CD4-positive, alpha-beta T cell treated with Interleukin-4 for 1 hour (primary cell): ENCODE measurements at places on chromosomes 13 and 19.
A peak's percentile ranks its signal among the peaks of the same experiment; 100 is the strongest.

DNA sequence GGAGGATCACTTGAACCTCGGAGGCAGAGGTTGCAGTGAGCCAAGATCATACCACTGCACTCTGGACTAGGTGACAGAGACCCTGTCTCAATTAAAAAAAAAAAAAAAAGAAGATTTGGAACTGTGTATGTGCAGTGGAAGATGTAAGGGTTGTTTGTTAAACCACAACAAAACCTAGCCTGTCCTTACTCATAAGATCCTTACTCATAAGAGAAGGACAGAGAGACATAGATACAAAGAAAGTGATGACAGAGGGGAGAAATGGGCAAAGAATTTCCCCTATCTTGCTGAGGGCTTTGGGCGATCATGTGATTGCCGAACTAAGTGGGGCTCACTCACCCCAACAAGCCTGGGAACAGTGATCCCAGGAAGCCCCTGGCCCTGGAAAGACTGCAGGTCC lies 7.9 kb downstream of the ITPKC start:
- no peak for DNase-seq

- DNase-seq = peak; percentile 80
These were observed 21.8 kb downstream of the OLFM2 start for GRCh38 chr19:9914315-9915207.

GRCh38 chr19:16207490-16208025 lies 9.8 kb downstream of the AP1M1 start:
- DNase-seq = no peak

DNA sequence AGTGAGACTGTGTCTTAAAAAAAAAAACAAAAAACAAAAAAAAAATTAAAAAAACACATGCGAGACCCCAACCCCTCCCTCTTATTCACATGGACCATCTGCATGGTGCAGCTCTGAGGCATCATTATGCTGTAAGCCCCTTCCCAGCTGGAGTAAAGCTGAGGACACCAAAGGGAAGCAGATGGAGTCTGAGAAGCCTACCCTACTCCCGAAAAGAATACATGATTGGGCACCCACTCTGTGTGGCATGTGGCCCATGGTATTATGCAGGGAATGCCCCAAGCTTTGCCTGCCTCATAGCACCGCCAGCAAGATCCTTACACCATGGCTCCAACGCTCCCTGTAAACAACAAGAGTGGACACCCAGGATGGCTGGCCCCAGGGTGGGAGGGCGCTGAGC lies 4.7 kb downstream of the PTH2 start:
- no peak for DNase-seq

DNA sequence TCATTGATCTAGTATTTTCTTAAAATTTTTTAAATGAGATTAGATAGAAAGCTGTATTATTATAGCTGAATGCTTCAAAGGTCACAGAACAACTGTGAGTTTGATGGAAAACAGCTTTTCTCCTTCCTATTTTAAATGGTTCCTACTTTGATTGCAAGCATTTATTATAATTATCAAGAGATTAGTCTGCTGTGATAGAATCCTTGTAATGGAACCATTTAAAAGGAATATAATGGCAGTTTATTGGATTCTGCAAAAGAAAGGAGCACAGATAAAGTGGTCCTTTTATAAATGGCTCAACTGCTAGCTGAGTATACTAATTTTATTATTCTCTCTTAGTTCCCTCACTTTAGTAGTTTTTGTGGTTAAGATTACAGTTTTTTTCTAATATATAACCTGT lies 87.0 kb downstream of the MAB21L1 start:
- DNase-seq = no peak

DNA sequence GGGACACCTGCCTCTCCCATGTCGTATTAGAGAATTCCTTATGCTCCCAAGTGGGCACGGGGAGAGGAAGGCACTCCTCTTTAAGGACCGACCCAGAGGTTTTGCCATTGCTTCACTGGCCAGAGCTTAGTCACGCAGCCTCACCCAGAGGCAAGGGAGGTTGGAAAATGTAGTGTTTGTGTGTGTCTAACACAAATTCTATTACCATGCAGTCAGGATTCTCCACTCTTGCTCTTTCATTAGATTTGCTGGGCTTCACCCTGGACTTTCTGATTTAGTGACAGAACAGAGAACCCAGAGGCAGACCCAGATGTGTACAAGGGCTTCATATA lies 14.6 kb upstream of the NCCRP1 start:
- no peak for DNase-seq

DNA sequence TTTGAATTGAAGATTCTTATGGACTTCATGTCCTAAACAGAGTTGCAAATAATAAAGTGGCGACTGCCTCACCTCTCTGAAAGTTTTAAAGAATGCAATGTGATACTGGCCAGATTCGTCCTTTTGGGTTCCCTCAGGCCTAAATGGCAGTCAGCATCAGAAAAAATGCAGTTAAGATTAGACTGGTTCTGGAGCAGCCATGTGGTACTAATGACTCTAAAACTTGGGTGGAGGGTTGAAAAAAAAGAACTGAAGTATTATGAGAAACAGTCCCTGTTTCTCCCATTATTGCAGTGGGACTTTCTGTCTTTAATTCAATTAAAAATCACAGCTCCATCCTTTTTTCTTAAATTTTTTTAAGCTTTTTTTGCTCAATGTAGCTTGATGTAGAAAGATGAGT lies 37.3 kb downstream of the WDFY2 start:
- DNase-seq = no peak

- peak; percentile 96 for DNase-seq
These were observed at the start of gene ZNF473 for GRCh38 chr19:50025794-50026549. TSS of gene ZNF473 (plus strand) at chr19:50026005. CDS start at chr19:50031083, 5,078 bp downstream.

- DNase-seq = no peak
These were observed 1170.4 kb downstream of the EFNB2 start for GRCh38 chr13:105365021-105365550.

- DNase-seq = no peak
These were observed 3.6 kb downstream of the NACC1 start for GRCh38 chr19:13121551-13122274.

DNA sequence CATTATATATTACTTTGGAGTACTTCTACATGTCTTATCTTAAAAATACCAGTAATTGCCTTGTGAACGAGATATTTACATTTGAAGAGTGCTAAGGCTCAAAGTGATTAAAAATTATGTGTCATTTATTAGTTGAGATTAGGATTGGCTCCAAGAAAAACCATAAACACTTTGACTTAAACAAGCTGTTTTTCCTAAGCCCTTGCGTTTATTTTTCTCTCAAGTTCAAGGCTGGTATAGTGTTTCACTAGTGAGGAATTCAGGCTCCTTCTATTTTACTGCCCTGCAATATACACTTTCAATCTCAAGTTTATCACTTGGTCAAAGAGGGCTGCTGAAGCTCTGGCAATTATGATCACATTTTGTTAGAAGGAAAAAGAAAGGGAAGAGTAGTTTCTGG lies 49.9 kb downstream of the UFM1 start:
- DNase-seq = no peak

DNA sequence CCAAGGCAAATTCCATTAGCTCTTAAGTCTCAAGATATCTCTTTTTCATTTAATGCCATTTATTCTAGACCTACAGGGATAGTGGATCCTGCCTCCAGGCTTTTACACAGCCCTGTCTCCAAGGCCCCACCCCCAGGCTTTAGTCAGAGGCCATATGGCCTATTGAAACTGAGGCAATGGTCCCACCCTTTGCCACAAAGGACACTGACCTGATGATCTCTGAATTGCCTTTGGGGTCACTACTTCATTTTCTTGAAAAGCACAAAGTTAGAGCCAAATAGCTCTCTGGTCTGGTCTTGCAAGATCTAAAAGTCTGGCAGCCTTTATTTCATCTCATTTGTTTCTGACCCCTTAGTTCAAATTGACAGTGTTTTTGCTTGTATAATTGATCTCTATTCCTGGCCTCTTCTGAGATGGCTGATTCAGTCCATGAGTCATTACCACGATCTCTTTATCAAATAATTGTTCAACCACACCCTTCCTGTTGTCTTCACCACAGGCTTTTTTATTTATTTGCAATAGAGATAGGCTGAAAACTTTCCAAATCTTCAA lies 209.8 kb downstream of the FGF14 start:
- no peak for DNase-seq

GRCh38 chr13:73096638-73097037 lies 37.8 kb downstream of the KLF5 start:
- no peak for DNase-seq

- DNase-seq = no peak
These were observed 12.0 kb downstream of the MLLT1 start for GRCh38 chr19:6267552-6268381.

DNA sequence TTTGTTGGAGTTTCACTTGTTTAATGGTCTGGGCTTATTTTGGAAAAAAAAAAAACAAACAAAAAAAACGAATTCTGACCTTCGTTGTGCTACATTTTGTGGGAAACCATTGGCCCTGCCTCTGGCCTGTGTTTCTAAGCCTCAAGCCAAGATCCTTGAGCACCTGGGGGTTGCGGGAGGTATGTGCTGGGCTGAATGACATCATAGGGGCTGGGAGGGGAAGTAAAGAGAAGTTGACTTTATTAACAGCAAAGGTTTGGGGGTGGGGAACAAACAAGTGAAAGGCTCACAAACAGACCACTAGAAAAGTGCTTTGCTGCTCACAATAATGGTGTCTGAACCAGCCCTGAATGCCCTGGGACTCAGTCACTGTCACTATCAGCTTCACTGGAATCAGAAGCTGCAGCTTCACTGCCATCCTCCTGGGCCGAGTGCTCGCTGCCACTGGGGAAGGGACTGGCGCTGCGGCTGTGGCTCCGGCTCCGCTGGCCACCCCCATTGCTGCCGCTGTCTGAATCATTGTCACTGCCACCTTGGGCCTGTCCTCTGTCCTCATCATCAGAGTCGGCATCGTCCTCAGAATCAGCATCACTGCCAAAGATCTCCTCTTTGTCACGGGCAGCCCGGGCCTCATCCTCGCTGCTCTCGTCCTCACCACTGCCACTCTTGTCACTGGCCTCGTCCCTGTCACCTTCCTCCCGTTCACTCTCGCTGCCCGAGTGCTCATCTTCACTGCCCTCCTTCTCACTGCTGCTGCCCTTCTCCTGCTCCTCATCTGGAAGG lies 5.1 kb downstream of the PAF1 start:
- no peak for DNase-seq

DNA sequence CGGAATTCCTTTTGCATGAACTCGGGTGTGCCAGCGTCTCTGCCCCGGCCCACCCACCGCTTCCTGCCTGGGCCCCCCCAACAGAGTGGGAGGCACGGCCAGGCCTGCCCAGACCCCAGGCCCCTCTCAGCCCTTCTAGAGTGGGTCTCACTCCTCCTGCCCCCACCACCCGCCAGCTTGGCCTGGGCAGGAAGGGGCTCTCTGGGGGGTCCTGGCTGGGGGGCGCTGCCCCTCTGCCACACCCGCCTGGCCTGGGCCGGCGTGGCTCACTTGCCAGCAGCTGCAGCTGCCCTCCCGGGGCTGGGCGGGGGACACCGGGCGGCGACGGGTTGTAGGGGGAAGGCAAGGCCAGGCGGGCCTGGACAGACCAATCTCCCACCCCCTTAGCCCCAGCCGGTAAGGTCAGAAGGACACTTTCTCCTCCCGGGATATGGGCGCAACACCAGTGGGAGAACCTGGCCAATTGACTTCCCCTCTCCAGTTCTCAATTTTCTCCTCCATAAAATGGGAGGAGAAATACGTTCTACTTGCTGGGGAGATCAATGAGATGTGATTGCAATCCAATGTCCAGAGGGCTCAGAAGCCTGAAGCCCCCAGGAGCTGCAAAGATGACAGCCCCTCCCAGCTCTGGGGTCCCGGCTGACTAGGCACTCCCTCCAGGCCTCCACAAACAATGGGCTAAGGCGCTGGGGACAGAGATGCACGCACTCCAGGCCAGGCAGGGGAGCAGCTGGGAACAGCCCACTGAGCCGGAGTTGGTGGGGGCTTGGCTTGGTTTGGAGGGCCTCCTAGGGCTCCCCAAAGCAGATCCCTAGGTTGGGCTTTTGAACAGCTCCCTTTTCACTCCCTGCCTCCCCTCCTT lies 2.4 kb downstream of the CRLF1 start:
- DNase-seq = no peak

GRCh38 chr13:105363261-105364190 lies 1171.9 kb downstream of the EFNB2 start:
- no peak for DNase-seq

DNA sequence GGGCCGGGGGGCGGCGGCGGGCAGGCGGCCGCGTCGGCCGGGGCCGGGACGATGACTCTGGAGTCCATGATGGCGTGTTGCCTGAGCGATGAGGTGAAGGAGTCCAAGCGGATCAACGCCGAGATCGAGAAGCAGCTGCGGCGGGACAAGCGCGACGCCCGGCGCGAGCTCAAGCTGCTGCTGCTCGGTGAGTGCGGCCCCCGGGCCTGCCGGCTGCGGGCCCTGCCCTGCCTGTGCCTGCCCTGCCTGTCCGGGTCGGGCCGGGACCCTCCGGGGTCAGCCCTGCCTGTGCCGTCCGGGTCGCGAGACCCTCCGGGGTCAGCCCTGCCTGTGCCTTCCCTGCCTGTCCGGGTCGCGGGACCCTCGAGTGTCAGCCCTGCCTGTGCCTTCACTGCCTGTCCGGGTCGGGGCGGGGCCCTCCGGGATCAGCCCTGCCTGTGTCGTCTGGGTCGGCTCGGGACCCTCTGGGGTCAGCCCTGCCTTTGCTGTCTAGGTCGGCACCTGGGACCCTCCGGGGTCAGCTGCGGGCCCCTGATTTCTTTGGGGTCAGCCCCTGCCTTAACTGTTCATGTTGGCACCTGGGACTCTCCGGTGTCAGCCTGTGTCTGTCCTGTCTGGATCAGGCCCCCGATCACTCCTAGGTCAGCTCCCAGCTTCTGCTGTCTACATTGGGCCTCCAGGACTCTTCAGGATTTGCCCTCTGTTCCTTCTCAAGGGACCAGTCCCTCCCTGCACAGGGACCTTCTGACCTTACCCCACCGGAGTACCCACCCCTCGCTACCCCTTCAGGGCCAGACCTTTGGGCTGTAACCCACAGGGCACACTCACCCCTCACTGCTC lies 659 bp downstream of the GNA11 start:
- peak; percentile 25 for DNase-seq

- no peak for DNase-seq
These were observed 1017.6 kb downstream of the PCDH9 start for GRCh38 chr13:66212511-66212910.

GRCh38 chr13:40433577-40433976 lies 232.9 kb downstream of the FOXO1 start:
- DNase-seq = peak; percentile 62

DNA sequence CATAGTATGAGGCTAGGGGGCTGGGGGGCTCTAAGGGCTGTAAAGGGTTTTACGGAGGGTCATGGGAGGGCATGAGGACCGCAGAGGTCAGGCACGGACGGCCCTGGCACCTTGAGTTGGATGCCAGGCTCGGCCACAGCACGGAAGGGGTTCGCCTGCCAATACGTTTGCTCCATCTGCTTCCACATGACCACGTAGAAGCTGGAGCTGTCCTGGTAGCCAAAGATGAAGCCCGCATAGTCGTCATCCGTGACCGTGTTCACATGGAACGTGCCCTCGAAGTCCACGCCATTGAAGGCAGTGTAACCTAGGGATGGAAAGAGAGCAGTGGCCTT lies 6.4 kb downstream of the COMP start:
- DNase-seq = no peak

GRCh38 chr19:42068361-42068755 lies 1.6 kb downstream of the GRIK5 start:
- no peak for DNase-seq

DNA sequence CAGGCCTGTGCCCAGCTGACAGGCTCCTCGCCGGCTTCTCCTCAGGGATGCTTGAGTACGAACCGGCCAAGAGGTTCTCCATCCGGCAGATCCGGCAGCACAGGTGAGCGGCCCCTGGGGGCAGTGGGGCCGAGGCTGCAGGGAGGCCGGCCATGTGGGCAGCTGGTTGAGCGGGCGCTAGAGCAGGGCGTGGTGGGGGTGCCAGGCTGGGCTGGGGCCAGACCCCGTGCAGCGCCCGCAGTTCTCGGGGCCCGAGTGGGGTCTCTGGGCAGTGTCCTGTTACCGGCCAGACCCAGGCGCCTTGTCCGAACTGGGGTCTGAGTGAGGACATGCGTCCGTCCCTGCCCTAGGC lies 15.9 kb downstream of the CBARP start:
- no peak for DNase-seq
